Stimulated activated CD4-positive, alpha-beta T cell treated with anti-CD3 and anti-CD28 coated beads, TNF-alpha, amount 100 ng/mL, for 1 hour (primary cell): ENCODE measurements at places on chromosomes 1 and 21.
A peak's percentile ranks its signal among the peaks of the same experiment; 100 is the strongest.

DNA sequence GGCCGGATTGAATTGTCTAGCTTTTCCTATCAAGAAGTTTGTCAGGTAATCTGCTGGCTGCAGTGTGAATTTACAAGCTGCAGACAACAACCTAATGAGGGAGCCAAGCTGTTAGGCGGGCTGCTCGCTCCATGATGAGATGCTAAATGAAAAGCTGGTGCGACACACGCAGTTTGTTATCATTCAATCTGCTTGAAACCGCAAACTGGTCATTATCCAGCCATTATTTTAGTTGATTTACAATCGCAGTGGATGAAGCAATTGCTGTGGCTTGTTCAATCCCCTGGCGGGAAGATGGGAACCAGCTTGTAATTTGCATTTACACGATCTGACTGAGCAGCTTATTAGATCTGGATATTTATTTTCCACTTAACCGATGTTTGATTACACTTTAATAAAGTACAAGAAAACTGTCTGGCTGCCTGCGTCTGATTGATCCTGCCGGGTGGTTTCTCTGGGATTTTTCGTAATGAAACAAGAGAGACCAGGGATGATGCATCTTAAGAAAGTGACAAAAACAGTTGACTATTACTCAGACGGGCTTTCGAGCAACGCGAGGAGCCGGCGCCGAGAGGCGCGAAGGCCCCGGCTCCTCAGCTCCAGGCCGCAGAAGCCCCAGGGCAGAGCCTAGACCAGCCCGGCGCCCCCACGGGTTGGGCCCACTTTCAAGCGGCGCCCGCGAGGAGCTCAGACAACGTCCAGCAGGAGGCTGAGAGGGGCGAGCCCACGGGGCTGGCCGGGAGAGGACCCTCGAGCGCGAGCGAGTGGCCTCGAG lies 118.0 kb upstream of the BARHL2 start:
- DNase-seq = no peak

DNA sequence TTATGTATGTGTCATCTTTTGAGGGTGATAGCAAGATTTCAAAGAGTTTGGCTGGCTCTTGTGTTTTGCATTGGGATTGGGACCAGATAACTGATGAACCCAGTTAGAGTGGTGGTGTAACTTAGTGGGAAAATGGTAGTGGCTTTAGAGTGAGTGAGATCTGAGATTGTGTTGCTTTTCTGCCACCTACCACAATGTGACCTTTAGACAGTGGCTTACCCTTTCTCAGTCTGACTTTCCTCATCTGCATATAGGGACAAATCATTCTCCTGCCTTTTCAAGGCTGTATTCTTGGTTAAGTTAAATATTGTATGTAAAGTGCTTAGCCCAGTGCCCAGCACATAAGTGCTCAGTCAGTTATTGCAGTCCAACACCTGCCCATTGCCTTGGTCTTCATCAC lies 31.3 kb downstream of the CENPF start:
- no peak for DNase-seq

DNA sequence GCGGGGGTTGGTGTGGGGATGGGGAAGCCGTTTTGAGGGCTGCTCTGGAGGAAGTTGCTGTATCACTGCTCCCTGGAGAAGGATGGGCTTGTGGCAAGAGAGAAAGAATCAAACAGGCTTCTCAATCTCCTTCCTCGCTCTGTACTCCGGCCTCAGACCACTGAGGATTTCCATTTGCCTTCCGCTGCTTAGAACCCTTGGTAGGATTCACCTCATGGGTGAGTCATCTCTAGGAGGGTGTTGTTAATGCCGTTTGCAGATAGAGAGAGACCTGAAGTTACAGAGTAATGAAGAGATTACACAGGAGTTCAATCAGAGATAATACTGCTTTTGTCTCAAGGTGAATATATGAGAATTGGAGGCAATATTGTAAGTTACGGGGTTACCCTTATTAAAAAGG lies 15.3 kb downstream of the SLC35F3 start:
- no peak for DNase-seq

DNA sequence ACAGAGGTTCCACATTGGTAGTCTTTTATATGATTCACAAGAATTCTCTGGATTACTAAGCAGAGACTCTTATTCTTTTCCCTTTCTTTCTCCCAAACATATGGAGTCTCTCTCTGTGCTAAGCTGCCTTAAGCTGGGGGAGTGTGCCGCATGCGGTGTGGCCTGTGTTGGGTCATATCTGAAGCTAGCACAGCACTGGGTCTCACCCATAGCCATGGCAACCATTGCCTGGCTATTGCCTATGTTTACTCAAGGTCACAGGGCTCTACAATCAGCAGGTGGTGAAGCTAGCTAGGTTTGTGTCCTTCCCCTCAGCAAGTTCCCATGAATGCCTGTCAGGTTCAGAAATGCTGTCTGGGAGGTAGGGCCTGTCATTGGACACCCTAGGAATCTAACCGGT lies 73.6 kb upstream of the ZRANB2 start:
- no peak for DNase-seq

GRCh38 chr1:204920511-204920910 lies 49.8 kb downstream of the NFASC start:
- DNase-seq = no peak

DNA sequence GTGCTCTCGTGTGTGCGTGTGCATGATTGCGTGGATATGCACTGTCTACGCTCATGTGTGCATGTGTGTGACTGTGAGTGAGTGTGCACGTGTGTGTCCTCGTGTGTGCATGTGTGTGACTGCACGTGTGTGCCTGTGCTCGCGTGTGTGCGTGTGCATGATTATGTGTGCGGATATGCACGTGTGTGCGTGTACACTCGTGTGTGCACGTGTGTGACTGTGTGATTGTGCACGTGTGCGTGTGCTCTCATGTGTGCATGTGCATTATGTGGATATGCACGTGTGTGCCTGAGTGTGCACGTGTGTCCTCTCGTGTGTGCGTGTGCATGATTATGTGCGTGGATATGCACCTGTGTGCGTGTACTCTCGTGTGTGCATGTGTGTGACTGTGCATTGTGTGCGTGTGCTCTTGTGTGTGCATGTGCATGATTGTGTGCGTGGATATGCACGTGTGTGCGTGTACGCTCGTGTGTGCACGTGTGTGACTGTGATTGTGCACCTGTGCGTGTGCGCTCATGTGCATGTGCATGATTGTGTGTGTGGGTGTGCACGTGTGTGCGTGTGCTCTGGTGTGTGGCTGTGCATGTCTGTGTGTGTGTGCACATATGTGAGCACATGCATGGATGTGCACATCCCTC lies 2.2 kb downstream of the MMEL1 start:
- no peak for DNase-seq

DNA sequence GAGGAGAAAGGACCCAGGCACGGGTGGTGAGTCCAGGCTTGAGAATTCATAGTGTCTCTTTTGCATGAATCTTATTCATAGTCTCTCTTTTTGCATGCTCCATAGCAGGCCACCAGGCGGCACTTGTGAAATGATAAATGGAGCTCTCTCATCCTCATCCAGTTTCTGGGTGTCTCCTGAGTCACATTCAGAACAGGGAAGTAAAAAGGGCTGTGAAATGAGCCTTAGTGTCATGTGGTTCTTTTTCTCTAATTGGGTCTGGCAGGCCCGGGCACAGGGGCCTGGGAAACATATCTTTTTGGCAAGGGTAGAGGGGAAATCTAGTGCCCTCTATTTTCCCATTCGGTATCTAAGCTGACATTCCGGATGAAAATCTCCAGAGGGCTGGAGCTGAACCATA lies 19.1 kb upstream of the NCF2 start:
- DNase-seq = no peak

DNA sequence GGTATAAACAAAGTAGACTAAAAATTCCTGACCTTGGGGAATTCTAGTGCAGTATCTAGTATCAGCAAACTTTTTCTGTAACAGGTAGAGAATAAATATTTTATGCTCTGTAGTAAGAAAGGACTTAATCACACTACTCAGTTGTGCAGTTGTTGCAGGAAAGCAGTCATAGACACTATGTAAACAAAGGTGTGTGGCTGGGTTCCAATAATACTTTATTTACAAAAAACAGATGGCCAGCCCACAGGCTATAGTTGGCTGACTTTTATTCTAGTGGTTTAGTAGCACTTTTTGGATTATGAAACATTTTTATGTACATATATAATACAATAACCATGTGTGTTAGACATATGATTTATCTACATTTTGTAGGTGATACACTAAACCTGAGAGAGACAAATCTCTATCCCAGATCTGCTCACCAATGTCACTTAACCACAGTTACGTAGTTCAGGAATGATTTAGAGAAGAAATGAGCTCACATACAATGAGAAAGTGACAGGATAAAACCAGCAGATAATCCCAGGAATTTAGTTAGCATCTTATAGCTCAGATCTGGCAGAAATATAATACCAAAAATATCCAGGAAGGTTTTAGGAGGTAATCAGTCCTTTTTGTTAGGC lies 56.1 kb downstream of the MIER1 start:
- DNase-seq = no peak

- no peak for DNase-seq
These were observed 31.7 kb upstream of the TMEM125 start for GRCh38 chr1:43238085-43238484.

GRCh38 chr1:17207540-17207939 lies 2.6 kb downstream of the PADI1 start:
- DNase-seq = no peak

GRCh38 chr1:73500154-73500553 lies 697.8 kb downstream of the LRRIQ3 start:
- no peak for DNase-seq

DNA sequence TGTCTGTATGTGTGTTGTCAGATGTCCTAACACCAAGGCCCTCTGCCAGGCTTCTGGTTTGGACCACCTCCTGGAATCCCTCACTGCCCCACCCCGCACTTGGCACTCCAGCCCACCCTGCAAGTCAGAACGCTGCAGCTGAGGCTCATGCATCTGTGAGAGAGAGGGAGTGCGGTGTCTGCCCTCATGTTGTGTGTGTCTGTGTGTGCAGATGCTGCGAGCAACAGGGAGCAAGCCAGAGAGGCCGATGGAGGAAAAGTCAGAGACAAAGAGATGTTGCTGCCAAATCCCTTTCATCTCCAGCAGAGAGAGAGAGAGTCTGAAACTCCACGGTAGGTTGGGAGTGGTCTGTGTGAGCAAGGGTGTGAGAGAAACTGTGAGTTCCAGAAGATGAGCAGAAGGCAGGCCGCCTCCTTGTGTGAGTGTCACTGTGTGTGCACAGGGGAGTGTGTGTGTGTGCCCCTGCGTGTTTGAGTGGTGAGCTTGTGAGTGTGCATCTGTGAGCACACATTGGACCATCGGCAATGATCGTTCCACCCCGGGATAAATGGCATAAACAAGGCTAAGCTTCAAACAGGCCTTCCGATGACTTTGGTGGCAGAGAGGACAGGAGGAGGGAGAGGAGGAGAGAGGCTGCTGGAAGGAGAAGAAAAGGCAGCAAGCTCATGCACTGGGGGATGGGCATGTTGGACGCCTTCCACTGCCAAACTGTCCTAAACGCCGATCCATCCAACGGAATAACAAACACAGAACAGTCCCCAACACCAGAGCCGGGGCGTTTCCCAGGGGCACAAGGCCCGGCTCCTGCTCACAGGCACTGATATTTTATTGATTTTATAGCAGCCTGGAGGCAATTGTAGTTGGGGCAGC lies 99.2 kb upstream of the GRIK3 start:
- no peak for DNase-seq

DNA sequence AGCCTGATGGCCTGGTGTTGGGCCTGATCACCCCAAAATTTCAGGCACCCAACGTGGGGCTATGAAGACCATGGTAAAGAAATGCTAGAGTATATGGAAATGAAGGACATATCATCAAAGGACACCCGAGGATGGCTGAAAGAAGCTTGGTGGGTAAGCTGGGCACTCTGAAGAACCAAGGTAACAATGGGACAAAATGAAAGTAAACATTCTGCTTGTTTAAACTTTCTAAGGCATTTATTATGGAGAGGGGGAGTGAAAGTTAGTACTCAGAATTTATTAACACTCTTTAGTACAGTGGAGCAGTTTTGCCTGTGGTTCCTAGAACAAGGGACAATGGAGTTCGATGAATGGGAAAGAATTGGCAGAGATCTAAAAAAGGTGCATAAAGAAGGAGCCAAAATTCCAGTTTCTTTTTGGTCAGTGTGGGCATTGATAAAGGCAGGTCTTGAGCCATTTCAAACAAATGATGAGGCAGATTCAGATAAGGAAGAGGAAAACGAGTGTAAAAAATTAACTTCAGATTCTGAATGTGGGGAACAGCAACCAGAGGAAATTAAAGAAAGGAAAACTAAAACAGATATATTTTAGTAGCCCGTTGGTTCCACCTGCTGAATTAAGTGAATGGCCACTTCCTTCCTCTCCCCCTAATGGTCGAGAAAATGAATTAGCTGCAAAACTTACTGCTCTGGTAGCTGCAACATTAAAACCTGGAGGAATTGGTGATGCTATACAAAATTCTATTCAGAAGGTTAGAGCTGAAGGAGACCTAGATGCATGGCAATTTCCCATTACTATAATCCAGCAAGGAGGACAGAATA lies 8.4 kb upstream of the PM20D1 start:
- no peak for DNase-seq

GRCh38 chr1:219517031-219517430 lies 95.9 kb downstream of the ZC3H11B start:
- DNase-seq = no peak

- no peak for DNase-seq
These were observed 20.4 kb upstream of the HPDL start for GRCh38 chr1:45306319-45306718.

DNA sequence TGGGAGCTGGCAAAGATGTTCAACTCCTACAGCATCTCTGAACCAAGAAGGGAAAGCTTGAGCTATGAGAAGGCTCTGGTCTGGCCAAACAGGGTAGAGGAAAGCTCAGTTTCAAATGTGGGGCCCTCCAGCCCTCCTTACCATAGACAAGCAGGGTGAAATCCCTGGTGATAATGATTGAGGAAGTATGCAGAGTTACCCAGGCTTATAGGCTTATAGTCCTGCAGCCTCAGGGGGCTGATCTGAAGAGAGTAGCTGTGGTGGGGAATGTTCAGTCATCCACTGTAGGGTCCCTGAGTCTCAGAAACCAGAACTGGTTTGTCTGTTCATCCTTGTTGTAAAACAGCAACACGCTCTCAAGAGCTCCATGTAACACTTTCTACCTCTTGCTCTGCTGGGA lies 19.8 kb upstream of the LY9 start:
- no peak for DNase-seq

DNA sequence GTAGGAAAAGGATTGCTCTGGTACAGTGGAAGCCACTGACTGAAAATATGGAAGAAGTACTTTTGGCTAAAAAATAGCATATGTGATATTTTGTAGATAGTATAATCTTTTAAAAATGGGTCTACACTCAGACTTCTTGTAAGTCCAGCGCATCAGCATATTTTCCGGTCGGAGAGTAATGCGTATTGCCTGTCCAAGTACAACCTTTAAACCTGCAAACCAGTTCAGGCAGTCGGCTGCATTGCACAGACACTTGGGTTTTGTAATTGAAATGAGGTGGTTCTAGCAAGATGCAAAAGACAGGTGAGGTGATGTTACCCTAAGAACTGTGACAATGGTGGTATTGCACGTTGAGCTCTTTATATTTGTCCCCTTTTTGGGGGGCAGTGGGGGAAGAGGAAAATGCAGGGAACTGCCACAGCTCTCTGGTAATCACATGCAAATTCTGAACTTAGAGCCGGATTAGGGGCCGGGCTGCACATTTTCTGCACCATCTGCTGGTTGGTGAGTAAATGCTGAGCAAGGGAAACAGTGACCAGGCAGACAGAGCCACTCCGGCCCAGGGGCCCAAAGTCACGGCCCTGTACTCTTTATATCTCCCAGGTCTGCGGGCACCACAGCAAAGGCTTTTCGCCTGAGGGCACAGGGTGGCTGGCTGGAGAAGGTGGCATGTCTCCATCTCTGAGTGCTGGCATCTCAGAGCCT lies 2.3 kb downstream of the GPR137B start:
- no peak for DNase-seq

GRCh38 chr1:8873506-8874229 lies 4.8 kb downstream of the ENO1 start:
- peak; percentile 61 for DNase-seq
